ENCODE measurements at places on chromosomes 3 and 15.
A peak's percentile ranks its signal among the peaks of the same experiment; 100 is the strongest.

DNA sequence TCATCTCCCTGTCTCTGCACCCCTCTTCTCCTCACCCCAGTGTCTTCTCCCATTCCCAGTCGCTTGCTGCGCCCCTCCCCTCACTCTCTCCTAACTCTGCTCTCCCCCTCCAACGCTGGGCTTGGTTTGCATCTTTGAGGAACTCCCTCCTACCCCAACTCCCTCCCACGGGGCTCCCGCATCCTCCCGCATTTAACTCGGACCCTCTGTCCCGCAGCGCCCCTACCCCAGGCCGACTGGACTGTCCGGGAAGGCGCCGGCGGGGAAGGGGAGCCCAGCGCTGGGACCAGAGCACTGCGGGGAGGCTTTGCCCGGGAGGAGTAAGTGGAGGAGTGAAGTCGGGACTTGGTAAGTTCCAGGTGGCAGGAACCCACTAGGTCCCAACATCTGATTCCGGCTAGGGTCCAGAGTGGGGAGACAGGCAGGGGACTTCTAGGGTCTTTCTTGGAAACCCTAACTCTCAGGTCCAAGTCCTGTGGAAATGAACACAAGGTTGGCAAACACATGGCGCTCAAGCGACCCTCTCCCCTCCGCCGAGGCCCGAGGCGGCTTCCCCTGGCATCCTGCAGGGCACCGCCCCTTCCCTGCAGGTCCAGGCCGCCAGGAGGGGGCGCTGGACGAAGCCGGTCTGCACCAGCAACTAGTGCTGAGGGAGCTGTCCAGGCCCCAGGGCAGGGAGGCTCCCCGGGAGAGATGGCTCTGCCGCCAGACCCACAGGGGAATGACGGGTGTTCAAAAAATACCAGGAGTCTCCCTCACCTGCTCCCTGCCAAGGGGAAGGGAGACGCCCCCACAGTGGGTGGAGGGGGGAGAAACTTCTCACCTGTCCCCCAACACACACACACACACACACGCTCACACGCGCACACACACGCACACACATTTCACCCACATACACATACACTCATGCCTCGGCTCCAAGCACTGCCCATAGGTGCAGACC, 53.2 kb downstream of the LHFPL4 start:
- no peaks in the 10 kb centered on the region for H3K36me3 ChIP-seq
- no peak overlapping the region for H3K4me3 ChIP-seq
- H3K4me1 ChIP-seq: peaks cover 7% of the 10 kb centered on the region
- H3K27me3 ChIP-seq: peaks cover 36% of the 10 kb centered on the region
- peak; percentile 79 for DNase-seq

GRCh38 chr3:71784201-71784913, 591 bp downstream of the PROK2 start:
- H3K4me3 ChIP-seq: peak overlapping the region; percentile 77
- DNase-seq: no peak
- peaks cover 17% of the 10 kb centered on the region for H3K4me1 ChIP-seq
- peaks cover 71% of the 10 kb centered on the region for H3K27me3 ChIP-seq

- H3K4me1 ChIP-seq: peaks cover 61% of the 10 kb centered on the region
- H3K27ac ChIP-seq: peak within 1 kb of the TSS; percentile 98
- peaks cover 41% of the 10 kb centered on the region for H3K36me3 ChIP-seq
- no peak for DNase-seq
These were observed at the start of gene CDV3 for GRCh38 chr3:133573629-133574194. Gene CDV3 (plus strand): TSS chr3:133573686. CDS start chr3:133574045, 359 bp downstream.

- no peaks in the 10 kb centered on the region for H3K4me1 ChIP-seq
- DNase-seq: no peak
- no peaks in the 10 kb centered on the region for H3K27me3 ChIP-seq
- H3K27ac ChIP-seq: no peak overlapping the region
- H3K4me3 ChIP-seq: no peak overlapping the region
These were observed 31.1 kb downstream of the SCN5A start for GRCh38 chr3:38618343-38618742.

DNA sequence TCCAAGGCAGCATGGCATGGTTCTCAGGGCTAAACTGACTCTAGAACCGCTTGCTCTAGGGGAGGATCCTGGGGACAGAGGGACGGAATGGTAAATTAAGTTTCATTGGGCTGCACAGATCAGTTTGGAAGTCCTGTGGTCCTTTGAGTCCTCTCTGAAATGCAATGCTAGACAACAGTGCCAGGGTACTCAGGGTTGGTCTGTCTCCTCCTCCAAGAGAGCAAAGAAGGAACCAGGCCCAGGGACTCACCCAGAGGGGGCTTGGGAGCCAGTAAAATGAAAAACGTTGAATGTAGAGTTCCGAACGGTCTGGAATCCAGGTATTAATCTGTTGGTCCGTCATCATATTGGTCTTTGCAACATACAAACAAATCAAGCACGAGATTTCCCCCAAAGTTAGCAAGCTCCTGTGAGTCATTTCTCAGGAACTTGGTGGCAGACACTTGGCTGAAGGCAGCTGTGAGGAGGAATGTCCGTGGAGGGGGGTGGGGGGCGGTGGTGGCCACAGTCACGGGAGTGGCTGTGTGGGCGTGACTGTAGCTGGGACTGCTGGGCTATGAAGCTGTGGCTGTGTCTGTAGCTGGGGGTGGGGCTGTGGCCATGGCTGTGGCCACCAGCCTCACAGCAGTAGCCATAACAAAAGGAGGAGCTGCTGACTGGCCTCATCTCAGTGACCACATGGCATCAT, 361.0 kb downstream of the SHQ1 start:
- peaks cover 15% of the 10 kb centered on the region for H3K36me3 ChIP-seq
- no peak overlapping the region for H3K27ac ChIP-seq
- no peaks in the 10 kb centered on the region for H3K27me3 ChIP-seq
- DNase-seq: no peak
- peaks cover 33% of the 10 kb centered on the region for H3K4me1 ChIP-seq

DNA sequence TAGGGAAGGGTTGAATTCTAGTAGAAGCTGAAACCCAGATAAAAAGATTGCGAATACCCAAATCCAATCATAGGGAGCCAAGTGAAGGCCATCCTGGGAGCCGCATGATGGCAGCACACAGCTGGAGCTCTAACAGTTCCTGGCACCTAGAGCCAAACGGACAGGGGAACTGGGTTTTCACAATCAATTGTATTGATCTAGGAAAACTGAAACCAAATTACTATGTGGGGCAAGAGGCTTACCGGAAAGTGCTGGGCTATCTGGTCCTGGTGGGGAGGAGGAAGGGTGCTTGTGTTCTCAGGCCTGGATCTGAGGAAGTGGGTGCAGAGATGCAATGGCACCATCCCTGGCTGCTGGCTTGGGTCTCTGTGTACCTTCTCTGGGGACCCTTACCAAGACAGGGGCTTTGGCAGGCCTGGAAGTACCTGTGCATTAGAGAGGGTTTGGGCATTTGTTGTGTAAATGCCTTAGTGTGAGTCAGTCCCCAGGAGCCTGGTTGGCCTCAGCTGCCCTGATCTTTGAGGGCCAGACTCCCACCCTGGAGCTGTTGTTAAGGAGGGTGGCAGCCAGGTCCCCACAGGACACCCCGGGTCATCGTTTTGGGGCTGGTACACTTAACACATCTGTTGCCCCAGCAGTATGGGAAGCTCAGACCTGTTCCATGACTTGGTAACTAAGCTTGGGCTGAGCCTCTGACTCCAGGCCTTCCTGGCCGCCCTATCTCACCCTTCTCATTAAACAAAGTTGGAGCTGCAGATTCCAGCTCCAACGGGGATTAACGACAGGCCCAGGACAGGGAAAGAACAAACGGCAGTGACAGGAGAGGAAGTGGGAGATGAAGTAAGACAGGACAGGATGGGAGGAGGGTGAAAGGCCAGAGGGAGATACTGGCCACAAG, 8.9 kb upstream of the FURIN start:
- H3K4me3 ChIP-seq: no peak overlapping the region
- DNase-seq: no peak
- no peaks in the 10 kb centered on the region for H3K27me3 ChIP-seq
- H3K4me1 ChIP-seq: peaks cover 41% of the 10 kb centered on the region
- H3K27ac ChIP-seq: peak overlapping the region; percentile 2

GRCh38 chr3:123481722-123482457, 33.0 kb upstream of the ADCY5 start:
- H3K4me3 ChIP-seq: no peak overlapping the region
- no peaks in the 10 kb centered on the region for H3K4me1 ChIP-seq
- H3K27ac ChIP-seq: no peak overlapping the region

GRCh38 chr3:114746502-114746901, 400.6 kb downstream of the ZBTB20 start:
- H3K4me3 ChIP-seq: peak overlapping the region; percentile 70
- peaks cover 2% of the 10 kb centered on the region for H3K36me3 ChIP-seq
- no peak for DNase-seq

- H3K27ac ChIP-seq: no peak overlapping the region
- peaks cover 19% of the 10 kb centered on the region for H3K36me3 ChIP-seq
- H3K4me3 ChIP-seq: no peak overlapping the region
These were observed 45.3 kb downstream of the SLCO3A1 start for GRCh38 chr15:91898843-91899242.

GRCh38 chr15:86231864-86232721, 152.4 kb downstream of the AGBL1 start:
- H3K27ac ChIP-seq: no peak overlapping the region
- DNase-seq: peak; percentile 10
- H3K4me3 ChIP-seq: no peak overlapping the region

DNA sequence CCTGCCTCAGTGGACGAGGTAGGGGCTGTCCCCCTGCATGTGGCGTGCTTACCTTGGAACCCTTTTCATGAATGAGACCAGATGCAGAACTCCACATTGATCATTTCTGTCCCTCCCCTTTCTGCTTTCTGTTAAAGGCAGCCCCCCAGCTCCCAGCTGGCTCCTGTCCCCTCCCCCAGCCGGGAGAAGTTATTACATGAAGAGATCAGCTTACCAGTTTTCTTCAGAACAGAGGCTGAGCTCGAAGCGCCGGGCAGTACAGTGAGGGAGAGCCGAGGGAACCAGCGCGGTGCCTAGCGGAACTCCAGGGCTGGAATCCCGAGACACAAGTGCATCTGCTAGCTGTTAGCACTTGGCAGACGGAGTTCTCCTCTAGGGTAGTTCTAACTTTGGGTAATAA, 263.3 kb upstream of the NR2E3 start:
- no peak overlapping the region for H3K27ac ChIP-seq
- no peak overlapping the region for H3K4me3 ChIP-seq
- H3K27me3 ChIP-seq: peaks cover 11% of the 10 kb centered on the region
- no peaks in the 10 kb centered on the region for H3K36me3 ChIP-seq
- no peaks in the 10 kb centered on the region for H3K4me1 ChIP-seq
- no peak for DNase-seq

DNA sequence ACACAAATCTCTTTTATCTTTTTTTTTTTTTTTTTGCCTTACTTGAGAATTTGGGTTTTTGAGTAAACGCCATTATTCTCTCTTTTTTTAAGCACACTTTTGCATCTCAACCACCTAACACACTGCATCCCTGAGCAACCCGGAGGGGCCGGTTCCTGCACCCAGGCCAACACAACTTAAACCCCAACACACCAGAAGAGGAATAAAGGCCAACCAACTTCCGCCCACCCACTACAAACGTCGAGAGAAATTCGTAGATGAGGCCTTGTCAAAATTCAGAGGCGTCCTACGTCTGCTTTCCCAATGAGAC, 389 bp upstream of the CCNB2 start:
- peaks cover 21% of the 10 kb centered on the region for H3K36me3 ChIP-seq
- H3K27me3 ChIP-seq: no peaks in the 10 kb centered on the region
- no peak for DNase-seq
- H3K4me3 ChIP-seq: peak overlapping the region; percentile 91

DNA sequence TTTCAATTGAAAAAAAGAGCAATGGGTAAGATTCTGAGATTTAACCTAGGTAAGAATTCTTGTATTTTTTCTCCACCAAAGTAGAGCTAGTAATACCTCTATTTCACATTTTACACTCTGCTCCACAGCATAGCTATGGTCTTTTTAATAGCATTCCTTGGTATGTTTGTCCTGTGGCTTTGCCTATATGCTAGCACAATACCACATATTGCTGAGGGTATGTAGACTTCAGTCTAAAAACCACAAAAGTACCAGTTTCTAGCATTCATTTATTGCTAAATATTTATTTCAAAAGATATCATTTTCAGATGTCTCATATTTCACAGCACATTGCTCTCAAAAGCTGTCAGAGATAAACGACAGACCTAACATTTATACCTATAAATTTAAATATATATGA, 18.2 kb upstream of the EOGT start:
- peaks cover 26% of the 10 kb centered on the region for H3K36me3 ChIP-seq
- H3K27ac ChIP-seq: no peak overlapping the region
- no peak overlapping the region for H3K4me3 ChIP-seq
- no peaks in the 10 kb centered on the region for H3K27me3 ChIP-seq
- H3K4me1 ChIP-seq: peaks cover 6% of the 10 kb centered on the region

- no peak overlapping the region for H3K27ac ChIP-seq
- no peak overlapping the region for H3K4me3 ChIP-seq
- H3K27me3 ChIP-seq: peaks cover 24% of the 10 kb centered on the region
- DNase-seq: no peak
- no peaks in the 10 kb centered on the region for H3K4me1 ChIP-seq
These were observed 67.6 kb downstream of the NOX5 start for GRCh38 chr15:69082021-69082502.

GRCh38 chr15:30953183-30953582, 38.2 kb downstream of the MTMR10 start:
- H3K4me1 ChIP-seq: peaks cover 5% of the 10 kb centered on the region
- H3K27ac ChIP-seq: peak overlapping the region; percentile 3
- peaks cover 56% of the 10 kb centered on the region for H3K36me3 ChIP-seq
- DNase-seq: no peak
- no peaks in the 10 kb centered on the region for H3K27me3 ChIP-seq

- H3K27me3 ChIP-seq: no peaks in the 10 kb centered on the region
- H3K36me3 ChIP-seq: no peaks in the 10 kb centered on the region
- DNase-seq: no peak
- peaks cover 11% of the 10 kb centered on the region for H3K4me1 ChIP-seq
- H3K4me3 ChIP-seq: no peak overlapping the region
These were observed 414.6 kb upstream of the TBL1XR1 start for GRCh38 chr3:177611752-177612334.

GRCh38 chr3:148727231-148727630, 29.5 kb downstream of the AGTR1 start:
- H3K4me3 ChIP-seq: no peak overlapping the region
- no peaks in the 10 kb centered on the region for H3K36me3 ChIP-seq
- no peak overlapping the region for H3K27ac ChIP-seq
- H3K4me1 ChIP-seq: no peaks in the 10 kb centered on the region

DNA sequence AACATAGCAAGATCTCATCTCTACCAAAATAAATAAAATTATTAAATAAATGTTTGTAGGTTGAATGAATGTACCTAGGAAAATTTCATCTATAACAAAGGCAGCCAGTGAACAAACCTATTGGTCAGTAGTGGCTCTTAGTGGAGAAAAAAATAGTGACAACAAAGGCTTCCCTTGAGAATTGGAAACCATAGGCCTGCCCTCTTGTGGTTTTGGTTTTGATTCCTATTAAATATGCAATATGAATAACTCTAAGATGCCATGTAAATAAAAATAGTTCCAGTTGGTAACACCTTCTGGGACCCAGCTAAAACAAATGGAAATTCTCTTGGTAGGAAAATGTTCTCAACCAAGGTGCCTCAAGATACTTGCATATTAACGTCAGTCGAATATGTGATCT, 145.7 kb upstream of the BFSP2 start:
- no peak overlapping the region for H3K27ac ChIP-seq
- peaks cover 5% of the 10 kb centered on the region for H3K4me1 ChIP-seq
- no peak for DNase-seq
- no peak overlapping the region for H3K4me3 ChIP-seq
